ENCODE measurements at places on chromosomes 2 and 18.
A peak's percentile ranks its signal among the peaks of the same experiment; 100 is the strongest.

DNA sequence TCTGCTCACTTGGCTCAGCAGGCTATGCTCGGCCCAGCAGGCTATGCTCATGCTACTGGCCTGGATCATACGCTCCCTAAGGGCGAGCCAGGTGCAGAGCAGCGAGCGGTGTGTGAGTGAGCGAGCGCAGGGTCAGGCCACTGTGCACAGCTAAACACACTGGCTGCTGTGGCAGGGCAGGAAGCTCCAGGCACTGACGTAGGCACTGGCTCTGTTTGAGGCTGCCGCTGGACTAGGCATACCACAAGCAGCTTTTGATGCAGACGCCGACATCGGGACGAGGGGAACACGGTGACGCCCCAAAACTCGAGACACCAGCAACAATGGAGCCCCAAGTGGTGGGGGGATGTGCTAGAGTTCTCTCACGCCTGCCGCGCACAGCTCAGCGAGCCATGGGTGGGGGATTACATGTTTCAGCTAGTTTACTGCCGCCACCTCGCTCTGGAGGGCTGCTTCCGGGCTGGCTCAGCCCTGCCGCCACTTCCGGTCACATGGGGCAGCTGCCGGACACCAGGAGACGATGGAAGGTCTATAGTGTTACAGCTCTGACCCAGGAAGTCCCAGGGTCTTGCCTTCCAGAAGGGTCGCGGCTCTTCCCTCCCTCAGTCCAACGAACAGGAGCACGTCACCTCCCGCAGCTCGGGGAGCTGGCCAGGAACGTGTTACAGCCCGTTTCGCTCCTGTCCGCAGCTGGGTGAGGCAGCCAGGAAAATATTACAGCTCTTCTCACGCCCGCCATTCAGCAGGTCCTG is 1176.9 kb upstream of the LRRTM1 start:
- DNase-seq = no peak

- peak; percentile 72 for DNase-seq
These were observed 7.4 kb downstream of the IL1R2 start for GRCh38 chr2:101998896-101999789.

DNA sequence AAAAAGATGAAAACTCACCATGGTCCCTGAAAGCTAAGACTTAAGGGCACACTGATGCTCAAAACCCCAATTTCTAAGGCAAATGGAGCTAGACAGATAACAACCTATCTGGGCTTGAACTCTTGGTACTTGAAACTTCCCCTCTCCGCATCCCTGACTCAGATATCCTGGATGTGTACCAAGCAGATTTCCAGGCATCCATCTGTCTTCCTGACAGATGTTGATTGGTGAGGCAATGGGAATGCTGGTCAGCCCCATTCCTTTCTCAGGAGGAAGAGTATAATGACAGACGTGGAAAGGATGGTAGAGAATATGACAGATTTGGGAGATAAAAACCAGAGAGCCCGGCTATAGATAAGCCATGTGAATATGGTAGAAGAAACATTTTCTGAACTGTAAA is 69.2 kb downstream of the ADD2 start:
- no peak for DNase-seq

GRCh38 chr2:46036929-46037328 is 260.3 kb upstream of the EPAS1 start:
- peak; percentile 23 for DNase-seq

GRCh38 chr2:197445746-197446145 is 7.6 kb upstream of the COQ10B start:
- no peak for DNase-seq

GRCh38 chr2:85263591-85263990 is 64.2 kb downstream of the TGOLN2 start:
- no peak for DNase-seq

DNA sequence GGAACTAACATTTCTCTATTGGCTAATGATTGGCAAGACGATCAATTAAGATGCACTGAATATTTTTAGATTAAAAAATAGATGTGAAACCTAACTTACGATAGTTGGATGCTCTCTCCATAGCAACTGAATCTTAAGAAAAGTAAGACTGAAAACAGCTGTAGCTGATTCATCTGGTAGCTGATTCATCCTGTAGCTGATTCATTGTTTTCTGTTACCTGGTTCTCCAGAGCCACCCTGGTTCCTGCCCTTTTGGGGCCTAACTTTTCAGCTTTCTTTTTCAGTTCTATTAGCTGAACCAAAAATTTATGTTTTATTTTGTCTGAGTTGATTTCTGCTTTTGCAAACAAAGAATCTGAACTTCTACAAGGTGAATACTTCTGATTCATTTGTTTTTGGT is 22.7 kb upstream of the SPR start:
- DNase-seq = no peak

DNA sequence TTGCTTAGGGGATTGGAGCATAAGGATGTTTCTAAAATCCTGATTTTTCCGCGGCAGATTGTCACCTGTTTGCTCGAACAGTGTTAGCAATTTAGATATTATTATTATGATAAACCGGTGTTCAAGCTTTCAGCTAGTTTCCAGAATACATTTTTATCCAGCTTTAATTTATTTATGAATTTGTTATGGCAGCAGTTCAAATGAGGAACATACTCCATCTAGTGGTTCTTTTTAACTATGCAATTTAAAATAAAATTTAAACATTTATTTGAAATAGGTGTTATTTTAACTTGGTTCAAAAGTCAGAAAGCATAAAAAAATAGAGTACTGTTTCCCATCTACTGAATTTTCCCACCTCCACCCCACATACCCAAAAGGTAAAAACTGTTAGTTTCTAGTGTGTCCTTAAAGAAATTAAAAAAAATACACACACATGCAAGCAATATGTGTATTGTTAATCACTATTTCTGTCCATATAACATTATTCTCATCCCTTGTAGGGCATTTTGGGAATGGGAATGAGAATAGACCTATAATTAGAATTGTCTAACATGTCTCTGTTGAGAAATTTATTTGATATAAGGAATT is 23.2 kb downstream of the ACOXL start:
- no peak for DNase-seq

GRCh38 chr2:135586148-135586547 is 54.9 kb downstream of the R3HDM1 start:
- DNase-seq = no peak

DNA sequence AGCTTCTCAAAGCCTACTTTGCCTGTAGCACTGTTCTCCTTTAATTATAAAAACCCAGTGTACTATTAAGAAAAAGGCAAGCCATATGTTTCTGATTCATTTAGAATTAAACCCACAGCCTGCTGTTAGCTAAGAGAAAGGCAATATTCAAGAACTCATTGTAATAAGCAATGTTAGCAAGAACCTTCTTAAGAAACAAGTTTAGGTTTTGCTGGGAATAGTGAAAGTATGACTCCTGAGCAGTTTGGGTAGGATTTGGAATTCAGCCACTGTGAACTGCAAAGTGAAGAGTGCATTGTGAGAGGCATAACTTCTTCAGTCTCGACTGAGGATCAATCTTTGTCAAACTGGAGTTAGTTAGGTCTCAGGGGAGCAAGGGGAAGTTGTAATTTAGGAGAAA is 206.5 kb upstream of the NT5C1B start:
- no peak for DNase-seq

GRCh38 chr2:226247289-226248275 is 552.0 kb downstream of the IRS1 start:
- DNase-seq = no peak

GRCh38 chr2:173550143-173550542 is 195.5 kb downstream of the CDCA7 start:
- no peak for DNase-seq

- no peak for DNase-seq
These were observed 296.5 kb upstream of the GYPC start for GRCh38 chr2:126359494-126359893.

- DNase-seq = no peak
These were observed 729 bp upstream of the REL start for GRCh38 chr2:60880643-60881046.

- no peak for DNase-seq
These were observed 155.9 kb downstream of the DIS3L2 start for GRCh38 chr2:232117413-232117812.

GRCh38 chr2:101119431-101119830 is 31.8 kb downstream of the TBC1D8 start:
- DNase-seq = no peak

DNA sequence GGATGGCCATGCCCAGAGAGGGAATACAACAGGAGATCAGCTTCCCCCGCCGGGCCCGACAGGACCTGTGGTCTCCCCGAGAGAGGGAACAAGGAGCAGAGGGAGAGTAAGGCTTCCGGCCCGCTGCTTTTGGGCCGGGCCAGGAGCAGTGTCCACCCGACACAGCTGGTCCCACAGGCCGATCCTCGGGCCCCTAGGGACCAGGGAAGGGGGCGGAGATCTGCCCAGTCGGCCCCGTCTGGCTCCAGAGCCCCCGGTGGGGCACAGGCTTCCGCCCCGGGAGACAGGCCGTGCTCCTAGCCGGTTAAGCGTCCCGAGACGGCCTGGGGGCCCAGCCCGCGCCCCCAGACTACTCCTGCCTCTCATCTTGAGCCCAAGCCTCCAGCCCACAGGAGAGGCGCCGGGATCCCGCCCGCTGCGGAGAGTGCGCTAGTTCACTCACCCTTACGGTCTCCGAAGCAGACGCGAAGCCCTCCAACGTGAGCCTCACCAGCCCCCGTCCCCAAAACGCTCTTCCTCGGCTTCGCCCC is at the start of gene MCFD2:
MCFD2 (minus strand) TSS at position 526 of the 530 bp plus-strand sequence. CDS start 6,635 bp downstream, outside the sequence.
- DNase-seq = peak; percentile 55

GRCh38 chr2:203501873-203502272 is 33.2 kb downstream of the RAPH1 start:
- DNase-seq = no peak

DNA sequence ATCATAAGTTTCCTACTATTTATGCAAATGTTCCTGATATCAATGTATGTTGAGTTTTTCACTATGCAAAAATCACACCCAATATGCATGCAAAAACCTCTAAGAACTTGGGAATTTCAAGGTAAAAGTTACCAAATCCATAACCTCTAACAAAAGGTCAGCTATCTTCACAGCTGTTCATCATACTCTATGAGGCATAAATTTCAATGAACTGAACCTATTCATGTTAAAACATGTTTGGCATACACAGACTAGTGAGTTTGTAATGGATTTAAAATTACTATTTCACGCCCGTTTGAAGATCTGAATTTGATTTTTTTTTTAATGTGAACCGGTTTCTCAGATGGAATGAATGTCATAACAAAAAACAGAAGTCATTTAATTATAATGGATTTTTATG is 100.2 kb downstream of the ATAD2B start:
- DNase-seq = no peak

GRCh38 chr18:61989138-61989537 is 96.3 kb upstream of the RNF152 start:
- DNase-seq = no peak

GRCh38 chr18:75784390-75784789 is 356.9 kb upstream of the SMIM21 start:
- no peak for DNase-seq

GRCh38 chr2:28160986-28161425 is 231.7 kb upstream of the FOSL2 start:
- no peak for DNase-seq

DNA sequence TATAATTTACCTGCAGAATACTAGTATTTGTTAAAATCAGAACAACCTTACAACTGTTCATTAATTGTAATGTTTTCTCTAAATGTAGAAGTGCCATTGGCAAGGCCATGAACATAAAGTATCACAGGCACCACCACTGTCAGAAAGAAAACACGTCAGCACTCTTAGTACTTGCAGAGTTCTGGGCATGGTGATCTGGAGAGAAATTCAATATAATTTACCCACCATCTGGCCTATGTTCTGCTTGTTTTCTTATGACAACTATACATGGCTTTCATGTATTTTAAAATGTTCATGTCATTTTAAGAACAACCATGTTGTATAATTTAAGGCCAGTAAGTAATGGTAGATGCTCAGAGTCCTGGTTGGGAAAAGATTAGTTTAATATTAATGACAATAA is 114.2 kb upstream of the SULT1C3 start:
- DNase-seq = no peak

GRCh38 chr2:145687442-145688134 is 1167.7 kb upstream of the ZEB2 start:
- DNase-seq = no peak

DNA sequence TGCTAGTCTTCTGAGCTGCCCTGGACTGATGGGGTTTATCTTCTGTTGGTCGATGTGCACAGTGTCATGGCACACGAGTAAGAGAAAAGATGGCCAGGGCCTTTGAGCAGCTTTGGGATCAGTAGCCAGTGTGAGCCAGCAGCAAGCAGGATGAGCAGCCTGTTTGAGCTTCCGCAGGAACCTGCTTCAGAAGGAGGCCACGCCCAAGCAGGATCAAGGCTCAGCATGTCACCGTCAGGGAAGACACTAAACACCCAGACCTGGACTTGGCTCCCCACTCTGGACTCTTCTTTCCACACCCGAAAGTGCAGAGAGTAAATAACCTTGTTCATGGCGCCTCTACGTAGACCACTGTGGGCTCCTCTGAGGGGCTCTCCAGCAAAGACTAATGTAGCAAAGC is 25.2 kb upstream of the ASB1 start:
- DNase-seq = no peak
